Activated CD4-positive, alpha-beta T cell treated with anti-CD3 and anti-CD28 coated beads, Interleukin-2, amount 50 U/mL, for 4 hours (primary cell): ENCODE measurements at places on chromosomes 2 and 18.

DNA sequence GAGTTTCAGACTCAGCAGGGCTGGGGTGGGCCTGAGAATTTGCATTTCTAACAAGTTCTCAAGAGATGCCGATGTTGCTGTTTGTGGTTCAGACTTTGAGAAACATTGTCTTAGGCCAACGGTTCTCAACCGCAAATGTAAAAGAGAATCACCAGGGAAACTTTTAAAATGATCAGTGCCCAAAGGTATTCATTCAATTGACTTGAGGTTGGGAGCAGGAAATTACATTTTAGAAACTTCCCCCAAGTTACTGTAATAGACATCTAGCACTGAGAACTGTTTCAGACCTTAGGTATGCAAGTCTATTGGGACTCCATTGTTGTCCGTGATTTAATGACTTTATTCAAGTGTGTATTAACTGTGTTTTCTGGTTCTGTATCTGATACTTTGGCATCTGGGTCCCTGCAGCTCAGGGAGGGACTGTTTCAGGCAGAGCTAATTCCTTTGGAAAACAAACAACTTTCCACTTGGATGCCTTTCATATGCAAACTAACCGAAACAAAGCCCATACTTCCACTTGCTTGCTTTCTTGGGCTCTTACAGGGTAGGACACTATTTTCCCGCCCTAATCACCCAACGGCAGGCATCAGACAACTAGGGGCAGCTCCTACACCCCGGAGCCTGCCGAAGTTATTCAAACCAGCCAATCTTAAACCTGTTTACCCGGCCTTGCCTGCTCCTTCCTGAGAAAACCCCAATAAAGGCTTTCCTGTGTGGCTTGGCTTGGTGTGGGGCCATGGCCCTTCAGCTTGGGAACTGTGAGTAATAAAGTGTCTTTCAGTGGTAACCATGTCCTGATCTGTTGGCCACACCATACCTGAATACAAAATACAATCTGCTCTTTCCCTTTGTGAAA is 97.6 kb downstream of the POLE4 start:
- DNase-seq = no peak

DNA sequence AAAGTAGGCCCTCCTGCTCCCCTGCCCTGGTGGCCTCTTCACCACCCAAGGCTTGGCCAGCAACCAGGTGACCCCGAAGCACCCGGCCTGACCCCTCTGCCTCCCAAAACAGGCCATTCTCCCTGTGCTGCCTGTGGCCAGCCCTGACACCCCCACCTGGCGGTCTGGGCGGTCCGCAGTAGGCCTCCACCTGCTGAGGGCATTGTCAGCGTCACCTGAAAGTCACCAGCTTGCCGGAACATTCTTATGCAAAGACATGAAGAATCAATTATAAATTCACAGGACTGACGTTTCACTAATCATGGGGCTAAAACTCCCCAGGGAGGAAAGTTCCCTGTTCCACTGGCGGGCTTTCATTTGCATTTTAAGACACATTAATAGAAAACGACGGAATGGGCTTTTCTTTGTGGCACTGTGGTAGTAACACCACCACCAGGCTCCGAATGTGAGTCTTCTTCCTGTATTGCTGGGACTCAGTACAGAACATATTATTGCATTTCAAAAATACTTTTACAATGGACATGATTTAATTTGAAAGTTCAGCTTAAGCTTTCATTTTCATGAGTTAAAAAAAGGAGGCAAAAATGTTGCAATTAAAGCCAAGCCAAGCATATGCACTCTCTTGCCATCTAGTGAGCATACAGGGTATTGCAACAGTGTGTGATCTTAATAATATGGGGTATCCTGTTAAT is 57.4 kb downstream of the ADI1 start:
- no peak for DNase-seq

DNA sequence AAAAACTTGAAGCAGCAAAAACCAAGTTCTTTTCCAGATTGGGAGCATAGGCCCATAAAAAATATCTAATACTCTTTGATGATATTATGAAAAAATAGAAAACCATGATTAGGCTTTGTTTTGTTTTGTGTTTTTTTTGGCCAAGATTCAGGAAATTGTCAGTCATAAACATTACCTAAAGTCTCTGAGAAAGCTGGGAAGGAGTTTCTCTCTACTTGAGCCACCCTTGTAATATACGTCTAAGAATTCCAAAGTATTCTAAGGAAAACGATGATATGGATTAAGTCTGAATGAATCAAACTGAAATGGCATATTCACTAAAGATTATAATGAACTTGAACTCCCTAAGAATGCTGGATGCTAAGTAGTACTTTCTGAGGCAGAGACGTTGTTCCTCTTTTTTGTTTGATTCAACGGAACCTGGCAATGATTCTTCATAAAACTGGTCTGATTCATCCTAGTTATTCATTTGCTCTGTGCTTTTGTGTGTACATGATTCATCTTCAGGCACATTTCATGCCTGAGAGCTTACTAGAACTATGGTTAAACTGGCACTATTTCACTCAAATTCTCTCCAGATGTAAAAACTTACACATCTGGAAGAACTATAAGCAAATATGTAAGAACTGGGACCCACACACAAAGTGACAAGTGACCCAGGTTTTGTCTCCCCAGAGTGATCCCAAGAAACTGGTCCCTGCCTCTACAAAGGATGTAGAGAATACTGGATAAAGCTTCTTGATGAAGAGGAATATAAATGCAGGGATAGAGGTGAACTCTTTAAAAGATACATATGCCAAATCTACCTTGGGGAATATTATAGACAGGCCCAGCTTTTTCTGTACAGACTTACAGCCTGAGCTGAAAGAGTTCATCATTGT is 159.7 kb downstream of the DOCK10 start:
- no peak for DNase-seq

GRCh38 chr2:108240966-108241365 is 1.2 kb downstream of the SULT1C3 start:
- DNase-seq = no peak

GRCh38 chr2:206083602-206084438 is 2.2 kb downstream of the INO80D start:
- no peak for DNase-seq

GRCh38 chr2:194514281-194514680 is 1142.7 kb upstream of the SLC39A10 start:
- DNase-seq = no peak

DNA sequence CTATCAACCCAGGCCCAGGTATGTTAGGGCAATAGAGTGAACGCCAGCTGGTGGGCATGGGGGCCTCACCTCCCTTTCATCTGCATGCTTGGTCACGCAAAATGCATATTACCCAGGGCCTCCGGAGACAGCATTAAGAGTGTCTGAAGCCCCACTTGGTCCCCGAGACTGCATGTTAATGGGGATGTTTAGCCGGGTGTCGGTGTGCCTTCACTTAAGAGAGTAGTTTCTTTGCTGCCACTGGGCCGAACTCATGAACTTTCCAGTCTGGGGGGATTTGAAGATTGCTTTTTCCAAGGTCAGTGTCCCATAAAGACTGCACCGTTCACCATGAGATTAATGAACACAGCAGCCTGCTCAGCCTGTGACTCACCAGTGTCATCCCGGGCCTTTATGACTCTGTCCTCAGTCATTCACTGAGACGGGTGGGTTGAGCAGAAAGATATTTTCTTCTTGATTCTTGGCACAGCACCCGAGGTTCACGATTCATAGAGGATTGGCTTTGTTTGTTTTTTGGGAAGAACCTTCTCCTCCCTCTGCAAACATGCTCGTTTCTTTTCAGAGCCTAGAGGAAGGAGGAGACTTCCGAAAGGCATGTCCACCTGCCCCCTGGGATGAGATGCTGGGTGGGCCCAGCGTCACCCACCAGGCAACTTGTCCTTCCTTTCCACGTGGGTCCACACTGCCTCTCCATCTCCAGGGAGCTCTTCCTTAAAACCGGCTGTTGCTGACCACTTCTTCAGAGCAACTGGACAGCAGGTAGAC is 199.1 kb downstream of the GLI2 start:
- DNase-seq = no peak

DNA sequence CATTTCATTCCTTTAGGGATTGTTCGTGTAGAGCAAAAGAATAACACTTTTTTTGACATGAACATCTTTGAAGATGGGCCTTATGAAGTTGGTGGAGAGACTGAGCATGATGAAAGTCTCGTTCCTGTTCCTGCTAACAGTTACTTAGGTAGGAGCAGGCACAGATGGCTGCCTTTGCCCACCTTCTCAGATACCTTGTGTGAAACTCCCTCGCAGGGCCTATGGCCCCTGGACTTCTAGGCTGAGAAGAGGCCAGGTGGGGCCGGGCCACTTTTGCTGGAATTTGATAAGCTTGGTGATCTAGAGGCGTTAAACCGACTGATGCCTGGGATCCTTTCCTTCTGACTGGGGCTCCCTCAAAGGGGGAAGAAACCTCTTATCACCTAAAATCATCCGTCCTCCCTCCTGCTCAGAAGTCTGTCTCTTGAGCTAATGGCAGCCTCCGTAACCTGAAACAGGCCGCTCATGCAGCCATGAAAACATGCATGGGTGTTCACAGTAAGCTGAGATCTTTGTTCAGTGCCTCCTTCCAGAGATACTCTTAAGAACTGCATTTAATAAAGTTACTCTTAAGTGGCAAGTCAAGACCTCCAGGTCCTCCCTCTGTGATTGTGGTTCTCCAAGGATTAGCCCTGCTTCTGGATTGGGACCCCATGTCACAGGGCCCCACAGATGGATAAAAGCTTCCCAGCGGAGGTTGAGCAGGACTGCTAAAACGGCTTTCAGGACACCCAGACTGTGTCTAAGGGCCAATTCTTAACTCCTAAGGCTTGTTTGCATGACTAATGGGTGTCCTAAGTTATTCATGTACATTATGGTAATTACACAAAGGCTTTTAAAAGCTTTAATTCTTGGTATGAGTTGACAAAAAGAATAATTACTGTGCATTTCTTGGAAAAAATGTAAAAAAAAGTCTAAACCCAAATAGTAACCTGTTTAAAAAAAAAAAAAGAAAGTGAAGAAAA is 43.9 kb downstream of the ITGA6 start:
- no peak for DNase-seq

- no peak for DNase-seq
These were observed 8.0 kb upstream of the ITGB6 start for GRCh38 chr2:160207804-160208654.

DNA sequence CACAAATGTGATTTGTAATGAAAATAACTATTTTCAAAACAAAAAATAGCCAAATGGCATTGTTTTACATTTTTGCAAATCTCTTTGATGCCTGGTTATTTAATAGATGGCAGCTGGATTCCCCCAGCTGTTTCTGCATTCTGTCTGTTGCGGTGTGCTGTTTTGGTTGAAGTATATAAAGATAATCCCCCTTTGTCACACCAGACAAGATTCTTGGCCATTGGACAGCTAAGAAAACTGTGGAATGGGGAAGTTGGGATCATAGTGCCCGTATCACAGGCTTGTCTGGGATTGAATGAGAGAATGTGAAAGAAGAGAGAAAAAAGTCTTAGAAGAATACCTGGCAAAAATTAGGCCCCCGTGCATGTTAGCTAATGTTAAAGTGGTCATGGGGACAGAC is 19.5 kb upstream of the LYPD6B start:
- DNase-seq = no peak

- no peak for DNase-seq
These were observed 81.2 kb downstream of the ADD2 start for GRCh38 chr2:70686577-70687460.

DNA sequence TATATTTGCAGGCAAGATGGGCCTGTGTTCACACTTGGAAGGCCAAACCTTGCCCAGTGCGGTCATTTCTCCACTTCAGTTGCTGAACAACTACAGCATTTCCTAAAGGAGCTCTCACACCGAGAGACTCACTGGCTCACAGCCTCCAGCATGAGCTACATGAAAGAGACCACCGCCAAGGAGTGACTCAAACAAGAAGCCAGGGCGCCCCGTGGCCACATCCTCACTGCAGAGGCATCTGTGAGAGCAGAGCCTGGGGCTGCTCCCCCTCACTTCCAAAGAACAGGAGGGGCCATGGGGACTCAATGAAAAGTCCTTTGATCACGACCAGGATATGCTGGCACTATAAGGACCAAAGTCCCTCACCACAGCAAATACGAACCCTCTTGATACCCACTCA is 50.0 kb downstream of the TMEM163 start:
- peak; percentile 73 for DNase-seq

DNA sequence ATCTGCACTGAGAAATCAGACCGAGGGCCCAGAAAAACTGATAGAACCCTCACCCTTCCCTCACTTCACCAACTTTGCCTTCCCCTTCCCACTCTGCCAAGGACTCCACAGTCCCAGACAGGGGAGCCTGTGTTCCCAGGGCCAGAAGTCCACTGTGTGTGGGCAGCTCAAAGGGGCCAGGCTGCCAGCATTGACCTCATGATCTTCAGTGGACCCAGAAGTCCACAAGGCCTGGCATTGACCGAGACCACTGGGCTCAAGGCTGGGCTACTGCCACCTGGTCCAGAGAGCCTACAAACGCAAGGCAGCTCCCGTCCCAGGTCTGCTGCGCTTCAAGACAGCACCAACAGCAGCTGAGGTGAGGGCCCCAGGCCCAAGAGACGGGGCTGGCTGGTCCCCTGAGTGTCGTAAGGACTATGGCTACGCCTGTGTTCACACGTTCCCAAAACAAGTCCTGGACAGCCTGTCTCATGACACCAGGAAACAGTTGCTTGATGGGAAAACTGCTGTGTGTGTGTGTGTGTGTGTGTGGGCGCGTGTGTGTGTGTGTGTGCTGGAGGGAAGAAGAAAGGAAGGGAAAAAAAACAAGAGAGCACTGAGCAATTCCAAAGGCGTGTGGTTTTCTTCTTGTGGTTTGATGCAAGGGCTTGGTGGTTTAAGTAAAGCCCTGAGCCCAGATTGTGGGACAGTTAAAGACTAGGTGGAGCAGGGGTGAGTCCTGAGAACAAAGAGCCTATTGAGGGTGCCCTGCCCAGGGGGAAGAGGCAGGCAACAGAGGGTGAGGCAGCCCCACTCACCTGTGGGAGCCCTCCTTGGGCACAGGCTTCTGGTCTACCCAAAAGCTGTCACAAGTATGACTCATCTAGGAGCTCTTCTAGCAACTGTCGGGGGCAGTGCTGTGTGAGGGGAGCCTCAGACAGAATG is 46.6 kb upstream of the ZBTB7C start:
- DNase-seq = peak; percentile 37

DNA sequence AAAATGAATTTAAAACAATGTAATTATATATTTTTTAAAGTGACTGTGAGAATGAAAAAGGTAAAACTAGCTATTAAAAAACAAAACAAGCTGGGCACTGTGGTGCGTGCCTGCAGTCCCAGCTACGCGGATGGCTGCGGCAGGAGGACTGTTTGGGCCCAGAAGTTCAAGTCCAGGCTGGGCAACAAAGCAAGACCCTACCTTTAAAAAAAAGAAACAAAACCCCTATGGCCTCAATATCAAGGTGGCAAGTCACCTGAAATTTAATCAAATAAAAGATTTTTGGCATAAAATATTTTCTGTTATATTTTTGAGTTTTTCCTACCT is 46.9 kb upstream of the STRN start:
- no peak for DNase-seq

DNA sequence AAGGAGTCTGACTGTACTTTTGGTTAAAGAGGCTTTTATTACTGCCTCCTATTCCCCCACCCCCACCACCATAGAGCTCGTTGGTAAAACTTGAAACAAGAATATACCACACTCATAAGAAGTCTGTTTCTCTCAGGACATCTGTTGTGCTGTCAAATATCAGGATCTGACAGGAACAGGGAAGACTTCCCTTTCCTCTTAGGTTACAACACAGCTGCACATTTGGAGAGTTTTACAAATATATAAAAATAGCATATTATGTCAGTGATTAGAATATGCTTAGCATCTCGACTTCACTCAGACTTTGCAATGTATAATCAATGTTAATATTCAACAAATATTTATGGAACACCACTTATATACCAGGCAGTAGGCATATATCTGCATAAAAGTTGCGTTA is 439.6 kb upstream of the REG3G start:
- DNase-seq = no peak
